NCI-H526 treated with DMSO at 0.1 percent for 48 hours (cell line): ENCODE measurements at places on chromosomes 12 and 14.

DNA sequence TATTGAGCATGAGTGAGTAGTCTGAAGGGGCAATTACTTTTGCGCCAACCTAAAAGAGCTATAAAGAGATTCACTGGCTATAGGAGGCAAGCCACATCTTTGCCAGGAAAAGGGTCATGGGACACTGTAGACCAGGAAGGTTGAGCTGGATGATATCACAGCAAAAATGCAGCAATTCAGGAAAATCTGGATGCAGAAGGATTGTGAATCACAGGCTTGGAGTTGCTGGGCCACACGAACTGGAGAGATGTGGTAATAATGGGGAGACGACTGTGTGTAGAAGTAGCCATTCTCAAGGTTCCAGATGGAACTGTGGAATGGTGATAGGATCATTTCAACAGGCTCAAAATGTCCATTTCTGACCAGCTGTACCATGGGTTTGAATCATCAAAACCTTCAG, 151.4 kb upstream of the DAAM1 start:
- no peak for DNase-seq

DNA sequence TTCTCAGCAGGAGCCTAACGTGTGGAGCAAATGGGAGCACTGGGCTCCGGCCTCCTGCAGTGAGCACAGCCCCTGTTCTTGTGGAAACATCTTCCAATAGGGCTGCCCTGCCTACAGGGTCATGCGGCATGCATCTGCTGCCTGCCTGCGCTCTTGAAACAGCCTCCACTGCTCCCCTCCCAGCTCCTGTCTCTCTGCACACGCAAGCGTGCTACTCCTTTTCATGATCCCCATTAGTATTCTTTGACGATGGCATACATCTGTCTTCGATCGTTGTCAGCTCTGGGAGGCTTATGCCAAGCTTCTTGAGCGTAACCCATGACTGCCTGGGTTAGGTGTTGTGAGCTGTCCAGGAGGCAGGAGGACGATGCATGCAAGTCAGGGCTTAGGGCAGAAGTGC, 23.1 kb downstream of the NTF3 start:
- DNase-seq: no peak

DNA sequence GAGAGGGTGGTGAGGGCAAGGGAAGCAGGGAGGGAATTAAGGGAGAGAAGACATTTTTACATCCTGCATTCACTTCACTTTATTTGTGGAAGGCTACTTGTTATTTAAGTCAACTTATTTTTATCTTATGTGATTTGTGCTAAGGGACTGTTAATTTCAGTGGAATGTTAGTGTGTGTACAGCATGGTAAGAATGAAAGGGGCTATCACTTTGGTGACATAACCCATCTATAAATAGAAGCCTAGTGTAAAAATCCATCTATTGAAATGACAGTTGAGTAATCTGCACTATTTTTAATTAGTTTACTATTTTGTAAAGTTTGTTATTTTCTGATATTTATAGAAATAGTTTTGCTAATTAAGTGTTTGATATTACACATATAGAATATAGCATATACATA, 16.8 kb upstream of the CHPT1 start:
- no peak for DNase-seq

GRCh38 chr14:58167057-58167456, 15.0 kb upstream of the ARMH4 start:
- no peak for DNase-seq

DNA sequence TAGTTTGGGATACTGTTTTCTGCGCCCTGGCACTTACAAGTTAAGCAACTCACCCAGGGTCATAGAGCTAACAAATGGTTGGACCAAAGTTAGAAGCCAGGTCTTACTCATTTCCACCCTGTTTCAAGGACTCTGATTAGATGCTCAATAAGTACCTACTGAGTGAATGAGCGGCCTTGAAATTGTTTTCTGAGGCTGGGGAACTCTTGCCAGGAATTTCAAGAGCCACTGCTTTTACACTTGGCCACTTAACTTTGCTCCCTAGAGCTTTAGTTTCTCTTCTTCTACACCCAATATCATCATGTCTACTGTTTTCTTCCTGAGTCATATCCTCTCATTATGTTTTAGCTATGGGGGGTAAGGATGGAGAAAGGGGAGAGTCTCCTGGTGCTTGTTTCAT, 431.6 kb downstream of the ZFP36L1 start:
- DNase-seq: no peak

DNA sequence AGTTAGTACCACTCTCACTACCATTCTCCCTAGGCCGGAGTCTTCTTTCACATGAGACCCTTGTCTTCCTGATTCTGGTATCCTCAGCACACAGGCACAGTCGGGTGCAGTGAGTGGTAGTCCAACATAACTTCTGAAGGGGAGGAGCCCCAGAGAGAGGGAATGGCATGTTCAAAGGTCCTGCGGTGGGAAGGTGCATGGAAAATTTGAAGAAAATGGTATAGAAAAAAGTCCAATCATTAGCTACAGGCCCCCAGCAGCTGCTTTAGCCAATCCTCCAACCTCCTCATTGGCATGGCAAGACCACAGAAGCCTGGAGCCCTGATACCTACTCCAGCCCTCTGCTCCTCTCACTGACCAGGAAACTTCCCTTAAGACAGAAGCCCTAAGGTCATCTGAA, 96.6 kb downstream of the ZFP36L1 start:
- DNase-seq: no peak

- no peak for DNase-seq
Observed at GRCh38 chr12:85630851-85631250, 205.4 kb downstream of the RASSF9 start.

DNA sequence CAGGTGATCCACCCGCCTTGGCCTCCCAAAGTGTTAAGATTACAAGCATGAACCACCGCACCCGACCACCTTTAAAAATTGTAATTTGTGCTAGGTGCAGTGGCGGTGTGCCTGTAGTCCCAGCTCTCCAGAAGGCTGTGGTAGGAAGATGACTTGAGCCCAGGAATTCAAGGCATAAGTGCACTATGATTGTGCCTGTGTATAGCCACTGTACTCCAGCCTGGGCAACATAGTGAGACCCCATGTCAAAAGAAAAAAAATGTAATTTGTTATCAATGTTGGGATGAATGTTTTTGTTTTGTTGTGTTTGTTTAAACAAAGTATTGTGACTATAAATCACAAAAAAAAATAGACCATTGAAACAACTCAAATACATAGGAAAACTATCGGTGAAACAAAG, 43.1 kb upstream of the NAP1L1 start:
- no peak for DNase-seq

DNA sequence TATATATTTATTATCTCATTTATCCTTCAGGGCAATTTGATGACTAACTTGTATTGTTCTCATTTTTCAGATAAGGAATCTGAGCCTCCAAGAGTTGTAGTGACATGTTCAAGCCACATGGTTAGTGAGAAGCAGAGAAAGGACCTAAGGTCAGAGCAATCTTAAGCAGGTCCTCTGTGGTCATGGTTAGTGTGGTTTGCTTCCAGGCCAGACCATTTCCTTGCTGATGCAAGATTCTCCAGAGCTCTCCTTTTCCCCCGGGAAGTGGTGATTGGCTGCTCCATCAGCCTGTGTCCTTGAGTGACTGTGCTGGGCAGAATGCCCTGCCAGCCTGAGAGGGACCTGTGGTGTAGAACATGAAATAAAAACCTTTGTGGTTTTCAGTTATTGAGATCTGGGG, 141.3 kb downstream of the KTN1 start:
- no peak for DNase-seq

DNA sequence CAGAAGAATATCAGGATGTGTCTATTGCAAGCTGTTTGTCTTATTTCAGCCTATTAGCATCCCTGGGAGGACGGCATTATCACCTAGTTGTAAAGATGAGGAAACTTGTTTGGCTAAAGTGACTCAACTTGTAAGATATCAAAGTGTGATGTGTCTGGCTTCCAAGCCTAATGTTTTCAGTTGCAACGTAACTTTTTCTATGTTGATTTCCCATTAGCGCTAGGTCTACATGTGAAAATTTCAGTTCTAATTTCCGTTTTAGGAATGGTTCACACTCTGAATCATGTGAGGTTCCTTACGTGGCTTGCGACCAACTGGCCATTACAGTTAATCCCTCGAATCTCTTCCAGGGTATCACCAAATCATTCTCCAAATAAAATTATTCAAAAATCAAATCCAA, 58.0 kb downstream of the LLPH start:
- no peak for DNase-seq

DNA sequence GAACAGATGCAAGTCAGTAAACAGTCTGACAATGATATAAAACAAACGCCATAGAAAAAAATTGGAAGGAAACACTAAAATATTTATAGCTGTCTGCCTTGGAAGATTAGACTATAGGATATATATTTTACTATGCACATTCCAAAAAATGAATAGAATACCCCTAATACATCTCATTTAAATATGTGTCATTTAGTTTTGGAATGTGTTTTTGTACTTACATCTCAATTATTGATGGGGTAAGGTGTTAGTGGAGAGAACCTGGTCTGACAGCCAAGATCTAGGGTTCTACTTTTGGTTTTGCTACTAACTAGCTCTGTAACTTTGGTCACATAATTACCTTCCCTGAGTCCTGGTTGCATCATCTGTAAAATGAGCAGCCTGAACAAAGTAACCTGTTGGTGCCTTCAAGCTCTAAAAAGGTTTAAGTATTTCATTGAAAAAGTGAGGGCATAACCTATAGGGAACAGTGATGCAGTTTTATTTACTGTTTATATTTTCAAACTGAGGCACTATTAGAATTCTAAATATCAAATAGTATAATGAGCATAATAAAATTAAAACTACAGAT, 28.6 kb upstream of the SLC6A13 start:
- no peak for DNase-seq

DNA sequence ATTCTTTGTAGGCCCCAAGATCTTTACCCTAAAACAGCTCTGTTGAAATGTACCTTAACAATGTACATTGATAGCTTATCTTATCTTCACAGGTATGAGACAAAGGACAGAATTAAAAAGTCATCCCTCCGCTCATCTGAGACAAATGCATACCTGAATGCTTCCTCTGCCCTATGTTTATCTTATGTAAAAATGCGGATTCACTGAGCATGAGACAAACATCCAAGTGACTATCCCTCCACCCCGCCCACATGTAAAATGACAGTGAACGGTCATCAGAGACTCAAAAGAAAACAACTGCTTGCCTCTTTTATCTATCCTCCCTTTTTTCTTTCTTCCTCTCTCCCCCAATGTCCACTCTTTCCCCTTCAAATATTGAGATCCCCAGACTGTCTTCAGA, 37.2 kb upstream of the ZNF740 start:
- DNase-seq: no peak

GRCh38 chr14:105326891-105327694, 12.5 kb downstream of the PACS2 start:
- DNase-seq: no peak

- DNase-seq: no peak
Observed at GRCh38 chr12:130164936-130165335, 2.7 kb downstream of the FZD10 start.

- DNase-seq: peak; percentile 41
Observed at GRCh38 chr14:58638231-58639197, 752 bp downstream of the DACT1 start.

- DNase-seq: no peak
Observed at GRCh38 chr14:70143306-70143705, 45.4 kb downstream of the SLC8A3 start.

- no peak for DNase-seq
Observed at GRCh38 chr14:22549981-22550673, 38.9 kb downstream of the DAD1 start.

DNA sequence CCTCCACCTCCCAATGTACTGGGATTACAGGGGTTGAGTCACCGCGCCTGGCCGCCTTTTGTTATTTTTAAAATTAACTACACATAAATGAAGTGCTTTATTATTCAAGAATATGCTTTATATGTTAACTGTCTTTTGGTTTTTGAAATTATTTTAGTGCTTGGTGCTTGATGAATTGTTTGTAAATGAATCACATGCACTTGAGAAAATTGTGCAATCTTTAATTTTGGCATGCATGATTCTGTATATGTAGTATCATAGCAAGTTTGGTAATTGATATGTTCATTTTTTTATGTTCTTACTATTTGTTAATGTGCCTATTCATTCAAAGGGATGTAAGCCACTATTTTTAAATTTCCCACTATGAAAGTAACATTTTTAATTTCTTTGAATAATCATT, 440.9 kb downstream of the NAV3 start:
- no peak for DNase-seq
